Stimulated activated CD4-positive, alpha-beta T cell treated with anti-CD3 and anti-CD28 coated beads, Interleukin-15, amount 100 ng/mL, for 24 hours (primary cell): ENCODE measurements at places on chromosomes 16 and 17.

- DNase-seq = no peak
Observed at GRCh38 chr17:29973005-29973404, 31.6 kb downstream of the EFCAB5 start.

GRCh38 chr16:60748366-60748765, 1287.9 kb downstream of the CDH8 start:
- DNase-seq = no peak

GRCh38 chr16:88770461-88771293, 14.3 kb downstream of the PIEZO1 start:
- DNase-seq = peak; percentile 41

GRCh38 chr17:60372790-60373483, 19.0 kb downstream of the USP32 start:
- DNase-seq = no peak

DNA sequence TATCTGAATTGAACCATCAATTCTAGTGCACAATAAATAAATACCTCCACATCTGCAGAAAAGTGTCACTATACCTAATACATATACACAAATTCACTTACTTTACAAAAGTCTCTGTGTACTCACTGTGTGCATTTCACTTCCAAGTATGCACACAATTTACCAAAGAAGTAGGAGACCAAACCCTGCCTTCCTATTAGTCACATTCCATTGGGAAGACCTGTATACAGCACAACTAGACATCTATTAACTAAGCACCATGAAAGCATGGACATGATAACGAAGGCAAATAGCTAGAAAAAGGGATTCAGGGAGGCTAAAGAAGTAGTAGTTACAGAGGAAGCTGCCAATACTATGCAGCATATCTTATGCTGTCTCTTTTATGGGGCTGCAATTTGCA, 139.5 kb downstream of the SNX11 start:
- DNase-seq = no peak

GRCh38 chr16:275041-275641, 603 bp downstream of the RGS11 start:
- peak; percentile 34 for DNase-seq

- DNase-seq = peak; percentile 67
Observed at GRCh38 chr16:29664091-29664921, 1.3 kb downstream of the SPN start.

DNA sequence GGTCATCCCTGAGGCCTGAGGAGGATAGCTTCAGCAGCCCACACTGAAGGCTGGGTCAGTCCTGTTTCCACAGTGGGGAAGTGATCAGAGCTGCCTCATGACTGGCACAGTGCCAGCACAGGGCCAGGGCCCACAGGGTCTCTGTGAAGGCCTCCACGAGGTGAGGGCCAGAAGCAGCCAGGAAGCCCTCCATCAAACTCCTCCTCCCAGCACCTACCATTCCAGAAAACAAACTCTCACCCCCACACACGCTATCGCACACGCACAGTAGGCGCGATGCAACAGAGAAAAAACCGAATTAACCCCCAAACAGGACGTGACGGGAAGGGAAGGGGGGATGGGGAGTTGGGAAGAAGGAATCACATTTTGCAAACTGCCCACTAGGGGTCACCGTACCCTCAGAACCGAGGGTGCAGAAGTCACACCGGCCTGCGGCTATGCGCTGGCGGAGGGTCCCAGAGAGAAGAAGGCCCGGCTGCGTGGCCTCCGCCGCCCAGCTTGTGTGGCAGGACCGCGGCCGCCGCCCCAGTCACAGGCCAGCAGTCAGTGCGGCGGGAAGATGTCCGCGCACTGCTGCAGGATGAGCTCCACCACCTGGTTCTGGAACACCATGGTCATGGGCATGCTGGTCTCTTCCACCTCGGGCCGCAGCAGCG, 37.6 kb downstream of the ARHGAP27 start:
- peak; percentile 52 for DNase-seq

DNA sequence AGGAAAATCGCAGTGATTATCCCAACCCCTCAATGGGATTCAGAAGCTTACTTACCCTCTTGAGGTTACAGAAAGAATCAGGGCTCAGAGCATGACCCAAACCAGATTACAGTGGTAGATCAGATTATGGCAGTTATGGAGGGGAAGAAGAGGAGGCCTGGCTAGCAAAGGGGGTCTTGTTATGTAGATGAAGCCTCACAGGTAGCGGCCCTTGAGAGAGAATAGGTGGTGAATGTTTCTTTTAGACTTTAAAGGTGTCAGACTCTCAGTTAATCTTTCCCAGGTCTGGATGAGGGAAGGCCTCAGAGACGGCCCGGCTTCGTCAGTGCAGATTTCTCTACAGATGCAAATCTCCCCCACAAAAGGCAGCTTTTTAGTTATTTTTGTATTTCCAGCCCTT, 15.6 kb downstream of the RNF112 start:
- DNase-seq = no peak

GRCh38 chr16:78543023-78543422, 443.6 kb downstream of the WWOX start:
- no peak for DNase-seq

GRCh38 chr16:17476414-17477259, 5.9 kb upstream of the XYLT1 start:
- peak; percentile 39 for DNase-seq

- DNase-seq = no peak
Observed at GRCh38 chr16:81321536-81321935, 6.8 kb downstream of the GAN start.

GRCh38 chr17:488993-489757, 136.6 kb upstream of the RPH3AL start:
- peak; percentile 51 for DNase-seq

DNA sequence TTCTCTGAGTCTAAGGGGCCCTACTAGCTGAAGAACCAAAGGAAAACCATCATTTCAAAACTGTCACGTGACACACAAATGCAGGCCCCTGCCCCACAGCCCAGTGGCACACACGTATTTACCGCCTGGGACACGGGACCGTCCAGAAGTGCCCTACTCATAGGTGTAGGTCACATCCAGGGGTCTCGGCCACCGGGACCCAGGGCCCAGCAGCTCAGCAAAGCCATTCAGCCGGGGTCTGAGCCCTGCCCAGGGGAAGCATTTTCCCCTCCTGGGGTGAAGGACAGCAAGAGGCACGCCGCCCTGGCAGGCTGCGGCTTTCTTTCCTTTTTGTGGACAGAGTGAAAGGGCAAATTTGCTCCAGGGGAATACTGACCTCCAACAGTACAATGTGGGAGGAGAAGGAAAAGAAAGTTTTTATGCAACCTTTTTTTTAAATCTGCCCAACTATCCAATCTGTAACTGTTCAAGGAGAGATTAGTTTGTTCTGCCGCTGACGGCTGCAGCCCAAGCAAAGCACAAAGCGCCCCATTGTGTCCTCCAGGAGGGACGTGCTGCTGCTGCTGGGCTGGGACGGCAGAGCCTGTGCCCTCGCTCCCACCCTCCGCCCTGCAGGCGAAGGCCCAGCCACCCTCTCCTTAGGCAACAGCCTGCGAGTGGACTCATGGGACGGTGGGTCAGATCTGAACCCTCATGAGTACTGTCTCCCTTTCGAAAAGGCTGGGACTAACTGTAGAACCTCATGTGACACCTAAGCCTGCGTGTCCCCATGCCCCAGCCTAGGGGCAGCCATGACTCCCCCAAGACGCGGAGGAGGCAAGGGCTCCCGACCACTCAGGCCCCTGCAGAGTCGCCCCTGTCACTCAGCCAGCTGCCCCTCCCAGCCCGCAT, 21.3 kb downstream of the SLC7A5 start:
- no peak for DNase-seq

DNA sequence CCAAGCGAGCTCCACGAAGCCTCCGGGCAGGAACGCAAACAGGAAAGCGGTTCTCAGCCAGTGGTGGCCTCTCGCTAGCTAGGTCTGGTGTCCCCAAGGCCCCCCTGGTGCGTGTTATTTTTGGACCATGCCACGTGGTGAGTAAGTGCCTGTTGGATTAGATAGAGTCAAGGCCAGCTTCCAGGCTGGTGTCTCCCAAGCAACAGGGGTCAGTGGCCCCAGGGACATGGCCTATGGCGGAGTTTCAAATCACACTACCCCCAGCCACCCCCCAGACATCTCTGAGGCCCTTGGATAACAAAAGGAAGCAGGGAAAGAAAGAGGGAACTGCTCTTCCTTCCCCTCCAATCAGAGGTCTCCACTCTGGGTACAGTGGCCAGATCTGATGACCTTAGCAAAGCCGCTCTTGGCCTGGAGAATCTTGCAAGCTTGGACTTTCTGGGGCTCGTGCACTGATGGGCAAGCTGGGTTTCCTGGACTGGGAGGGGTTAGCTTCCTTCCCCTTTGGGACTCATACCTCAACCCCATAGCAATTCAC, 58.2 kb downstream of the MAF start:
- DNase-seq = no peak

DNA sequence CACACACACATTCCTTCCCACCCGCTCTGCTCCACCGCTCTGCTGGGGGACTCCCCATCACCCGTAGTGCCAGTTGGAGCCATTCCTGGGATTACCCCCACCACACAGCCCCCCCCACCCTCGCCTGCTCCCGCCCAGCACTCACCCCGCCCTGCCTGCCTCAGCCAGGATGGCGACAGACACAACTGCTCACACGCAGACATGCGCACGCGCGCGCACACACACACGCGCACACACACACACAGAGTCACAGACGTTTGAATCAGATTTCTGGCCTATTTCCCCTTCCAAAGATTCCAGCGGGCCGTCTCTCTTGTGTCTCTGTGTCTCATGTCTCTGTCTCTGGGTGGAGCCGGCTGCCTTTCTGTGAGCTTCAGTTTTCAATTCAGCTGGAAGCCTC, 4.4 kb downstream of the CACNA1G start:
- no peak for DNase-seq

- no peak for DNase-seq
Observed at GRCh38 chr16:4245077-4245791, 3.4 kb upstream of the SRL start.

DNA sequence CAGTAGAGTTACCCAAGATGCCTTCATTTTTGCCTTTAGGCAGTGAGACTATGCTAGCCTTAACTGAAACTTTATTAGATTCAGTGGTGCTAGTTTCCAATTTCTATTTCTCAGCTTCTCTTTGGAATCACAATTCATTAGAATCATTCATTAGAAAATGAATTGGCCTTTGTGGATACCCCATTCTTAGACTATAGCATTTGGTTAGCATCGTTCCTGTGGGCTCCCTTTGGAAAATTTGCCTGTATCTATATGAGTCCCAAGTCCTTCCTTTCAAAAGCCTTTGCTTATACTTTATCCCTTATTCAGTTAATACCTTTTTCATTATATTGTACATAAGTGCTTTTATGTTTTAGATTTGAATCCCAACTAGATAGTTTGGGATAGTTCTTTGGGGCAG, 187.0 kb upstream of the TBX2 start:
- DNase-seq = no peak

GRCh38 chr16:53486230-53486629, 16.8 kb downstream of the AKTIP start:
- no peak for DNase-seq

GRCh38 chr16:30724641-30725417, 23.4 kb upstream of the PHKG2 start:
- DNase-seq = no peak

GRCh38 chr17:29561554-29562517, 5.0 kb downstream of the ABHD15 start:
- no peak for DNase-seq

DNA sequence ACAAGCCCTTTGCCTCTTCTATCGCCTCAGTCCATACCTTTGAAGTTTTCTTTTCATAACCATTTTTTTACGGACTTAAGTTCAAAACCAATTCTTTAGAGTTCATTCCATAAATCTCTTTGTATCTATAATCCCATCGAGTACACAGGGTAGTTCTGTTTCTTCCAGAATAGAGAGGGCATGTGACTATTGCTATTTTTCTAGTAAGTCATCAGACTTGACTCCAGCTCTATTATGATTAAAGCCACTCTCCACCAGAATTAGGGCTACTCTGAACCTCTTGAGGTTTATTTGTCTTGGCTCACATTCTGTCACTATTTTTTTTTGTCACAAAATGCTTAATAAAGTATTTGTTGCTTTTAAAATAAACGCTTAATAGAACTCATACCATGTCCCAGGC, 191.9 kb upstream of the AXIN2 start:
- no peak for DNase-seq

GRCh38 chr17:57121308-57122042, 36.4 kb downstream of the AKAP1 start:
- DNase-seq = no peak

DNA sequence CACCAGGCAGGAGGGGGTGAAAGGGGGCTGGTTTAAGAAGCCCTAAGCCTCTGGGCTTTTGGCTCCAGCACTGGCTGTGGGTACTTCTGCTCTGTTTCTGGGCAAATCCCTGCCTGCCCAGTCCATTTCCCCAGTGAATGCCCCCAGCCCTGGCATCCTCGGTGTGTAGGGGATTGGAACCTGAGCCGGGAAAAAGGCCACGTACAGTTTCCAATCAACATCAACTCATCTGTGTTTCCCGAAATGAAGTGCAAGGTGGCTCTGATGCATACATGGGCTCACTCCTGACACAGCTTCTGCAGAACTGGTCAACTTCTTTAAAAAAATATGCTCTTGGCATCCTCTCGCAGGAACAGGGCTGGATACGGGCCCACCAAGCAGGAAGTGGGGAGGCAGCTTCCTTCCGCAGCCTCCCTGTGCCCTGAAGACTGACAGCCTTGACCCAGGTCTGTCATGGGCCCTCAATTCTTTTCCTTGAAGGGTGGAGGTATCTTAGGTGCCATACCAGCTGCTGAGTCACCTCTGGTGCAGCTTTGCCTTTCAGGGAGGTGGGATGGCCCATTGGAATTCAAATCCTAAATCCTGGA, 73.3 kb downstream of the N4BP1 start:
- no peak for DNase-seq

GRCh38 chr16:53056392-53056881, 1.6 kb downstream of the CHD9 start:
- no peak for DNase-seq

DNA sequence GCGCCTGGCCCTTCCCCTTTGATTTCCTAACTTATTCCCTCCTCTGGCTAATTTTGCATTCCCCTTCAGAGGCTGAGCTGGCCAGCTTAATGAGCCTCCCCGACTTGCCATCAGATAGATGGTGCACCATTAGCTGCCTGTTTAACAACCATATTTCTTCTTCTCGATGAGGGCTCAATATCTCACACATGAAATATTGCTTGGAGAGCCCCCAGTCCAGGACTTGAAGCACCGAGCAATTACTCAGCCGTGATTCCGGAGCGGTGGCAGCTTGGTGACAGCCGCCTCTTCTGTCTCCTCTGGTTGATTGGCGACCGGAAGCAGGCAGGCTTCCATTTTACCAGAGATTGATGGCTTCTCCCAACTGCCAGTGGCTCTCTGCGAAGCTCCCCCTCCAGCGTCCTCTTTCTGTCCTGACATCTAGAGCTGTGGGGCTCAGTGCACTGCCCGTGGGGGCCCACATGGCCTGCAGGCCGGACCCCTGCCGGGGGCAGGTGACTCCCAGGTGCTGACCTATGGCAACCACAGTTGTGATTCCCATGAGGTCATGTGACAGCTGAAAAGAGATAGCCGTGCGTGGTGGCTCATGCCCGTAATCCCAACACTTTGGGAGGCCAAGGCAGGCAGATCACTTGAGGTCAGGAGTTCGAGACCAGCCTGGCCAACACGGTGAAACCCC, 133.7 kb upstream of the SEC14L1 start:
- DNase-seq = no peak

- DNase-seq = no peak
Observed at GRCh38 chr16:3060339-3061127, 4.9 kb upstream of the IL32 start.

GRCh38 chr16:24255456-24256371, at the start of gene CACNG3:
TSS of gene CACNG3 (plus strand) at chr16:24256335. CDS start at chr16:24256755, 420 bp downstream.
- peak; percentile 75 for DNase-seq

- no peak for DNase-seq
Observed at GRCh38 chr16:84462296-84463210, 41.9 kb downstream of the MEAK7 start.

- DNase-seq = peak; percentile 11
Observed at GRCh38 chr17:69525920-69526841, 111.7 kb downstream of the MAP2K6 start.
